M059J (cell line): ENCODE measurements at places on chromosomes 6 and 20.
A peak's percentile ranks its signal among the peaks of the same experiment; 100 is the strongest.

- no peak for DNase-seq
Measured at GRCh38 chr20:31758991-31759390, 19.9 kb downstream of the TPX2 start.

DNA sequence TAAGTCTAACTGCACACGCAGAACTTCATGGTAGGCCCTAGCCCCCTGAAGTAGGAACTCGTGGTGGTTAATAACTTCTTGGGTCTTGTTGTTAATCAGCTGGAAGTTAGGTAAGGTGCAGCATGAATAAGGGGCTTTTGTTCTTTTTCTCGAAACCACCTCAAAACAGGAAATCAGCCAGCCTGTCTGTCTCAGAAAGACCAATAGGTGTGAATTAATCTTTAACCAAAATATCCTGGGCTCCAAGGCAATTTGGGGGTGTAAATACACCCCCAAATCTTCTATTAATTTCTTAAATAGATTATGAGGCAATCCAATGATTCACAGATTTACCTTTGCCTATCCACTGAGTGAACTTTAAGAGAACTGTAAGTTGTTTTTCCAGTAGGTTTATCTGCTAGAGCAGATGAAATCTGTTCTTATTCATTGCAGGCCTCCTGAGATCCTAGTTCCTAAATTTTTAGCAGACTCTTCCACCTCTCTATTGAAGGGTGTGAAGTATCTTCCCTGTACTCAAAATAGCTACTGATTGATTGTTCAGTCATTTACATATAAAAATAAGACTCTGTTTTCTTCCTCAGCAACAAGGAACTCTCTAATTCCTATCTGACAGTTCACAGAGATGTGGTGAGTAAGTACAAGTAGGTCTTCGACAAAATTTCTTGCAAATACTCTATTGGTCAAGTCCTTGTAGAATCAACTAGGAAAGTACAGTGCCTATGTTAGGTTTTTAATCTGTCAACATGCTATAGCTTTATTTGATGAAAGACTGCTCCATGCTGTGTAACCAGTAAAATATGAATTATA lies 427.1 kb upstream of the NOX3 start:
- DNase-seq = peak; percentile 31

GRCh38 chr20:14374196-14374595 lies 36.8 kb upstream of the FLRT3 start:
- DNase-seq = no peak

GRCh38 chr6:167442245-167442644 lies 117.4 kb downstream of the TTLL2 start:
- DNase-seq = no peak

- no peak for DNase-seq
Measured at GRCh38 chr6:36757206-36757605, 59.6 kb downstream of the RAB44 start.

GRCh38 chr6:168598251-168599117 lies 157.5 kb downstream of the SMOC2 start:
- no peak for DNase-seq

GRCh38 chr20:13800728-13801134 lies 15.9 kb downstream of the NDUFAF5 start:
- DNase-seq = peak; percentile 88

GRCh38 chr6:35343835-35344550 lies 1.6 kb downstream of the PPARD start:
- no peak for DNase-seq

GRCh38 chr6:149007846-149008245 lies 261.0 kb downstream of the UST start:
- no peak for DNase-seq

- peak; percentile 6 for DNase-seq
Measured at GRCh38 chr6:71982389-71982788, 96.0 kb downstream of the RIMS1 start.

GRCh38 chr6:139016337-139017213 lies 12.0 kb upstream of the ABRACL start:
- no peak for DNase-seq

DNA sequence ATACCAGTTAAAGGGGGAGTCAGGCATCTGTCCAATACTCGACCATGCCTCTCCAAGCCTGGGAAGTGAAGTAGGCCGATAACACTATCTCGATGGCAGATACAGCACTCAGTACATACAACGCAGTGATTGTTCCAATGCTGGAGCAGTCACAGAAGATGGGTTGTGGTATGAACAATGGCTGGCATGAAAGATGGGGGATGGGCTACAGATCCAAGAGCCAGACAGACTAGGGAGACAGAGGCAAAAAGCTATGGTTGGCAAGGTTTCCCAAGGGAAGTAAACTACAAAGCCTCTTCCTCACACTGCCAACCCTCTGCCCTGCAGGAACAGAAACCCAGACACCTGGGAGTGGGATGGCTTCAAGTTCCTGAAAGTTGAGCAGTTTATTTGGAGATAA lies 19.2 kb downstream of the FKBP1A start:
- DNase-seq = no peak

GRCh38 chr6:150177952-150178520 lies 35.2 kb downstream of the PPP1R14C start:
- DNase-seq = no peak

DNA sequence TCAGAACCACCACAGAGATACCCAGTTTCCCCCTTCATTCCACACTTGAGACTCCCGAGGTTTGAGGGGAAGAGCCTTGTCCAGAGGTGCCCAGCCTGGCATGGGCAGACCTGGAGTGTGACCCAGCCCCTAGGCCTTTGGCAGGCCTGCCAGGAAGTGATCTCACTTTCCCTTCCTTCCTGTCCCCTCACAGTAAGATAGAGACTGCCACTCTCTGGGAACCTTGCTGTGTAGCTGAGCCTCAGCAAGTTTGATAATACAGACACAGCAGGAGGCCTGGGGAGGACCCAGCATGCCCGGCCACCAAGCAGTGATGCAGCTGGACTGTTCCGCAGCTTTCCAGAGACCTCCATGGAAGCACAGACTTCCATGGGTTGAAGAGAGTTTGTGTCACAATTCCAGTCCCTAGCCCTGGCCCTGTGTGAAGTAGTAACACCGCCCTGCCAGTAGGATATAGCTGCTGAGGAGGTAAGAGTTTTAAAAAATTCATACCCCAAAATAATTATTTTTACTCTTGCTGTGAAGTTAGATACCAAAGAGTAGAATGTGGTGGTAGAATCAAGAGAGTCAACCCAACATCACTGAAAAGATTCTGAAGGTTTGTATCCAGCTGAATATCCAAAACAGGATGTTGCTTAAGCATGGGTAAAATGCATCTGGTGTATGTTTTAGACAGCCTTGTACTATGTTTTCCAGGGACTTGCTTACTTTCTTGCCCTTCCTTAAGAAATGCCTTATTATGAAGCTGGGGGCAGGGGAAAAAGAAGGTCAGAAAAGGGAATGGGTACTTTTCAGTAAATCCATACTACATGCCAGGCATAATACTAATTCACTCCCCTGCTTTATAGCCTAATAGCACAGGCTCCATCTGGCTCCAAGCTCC lies 16.3 kb downstream of the PKIG start:
- peak; percentile 64 for DNase-seq

DNA sequence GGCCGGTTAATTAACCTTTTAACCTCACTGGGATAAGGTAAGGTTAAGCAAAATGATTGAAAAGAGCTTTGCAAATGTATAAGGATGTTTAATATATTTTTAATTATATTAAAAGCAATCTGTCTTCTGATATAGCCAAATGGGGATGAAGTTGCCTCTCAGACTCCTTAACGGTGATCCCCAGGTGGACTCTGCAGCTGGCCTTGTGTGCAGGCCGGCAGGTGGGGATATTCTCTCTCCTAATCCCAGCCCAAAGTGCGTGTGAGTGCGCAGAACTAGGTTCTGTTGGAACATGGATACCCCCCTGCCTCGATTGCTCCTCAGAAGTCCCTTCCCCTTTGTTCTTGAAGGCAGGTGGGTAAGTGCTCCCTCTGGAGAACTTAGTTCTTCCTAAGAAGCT lies 100.0 kb downstream of the NDUFAF5 start:
- no peak for DNase-seq

DNA sequence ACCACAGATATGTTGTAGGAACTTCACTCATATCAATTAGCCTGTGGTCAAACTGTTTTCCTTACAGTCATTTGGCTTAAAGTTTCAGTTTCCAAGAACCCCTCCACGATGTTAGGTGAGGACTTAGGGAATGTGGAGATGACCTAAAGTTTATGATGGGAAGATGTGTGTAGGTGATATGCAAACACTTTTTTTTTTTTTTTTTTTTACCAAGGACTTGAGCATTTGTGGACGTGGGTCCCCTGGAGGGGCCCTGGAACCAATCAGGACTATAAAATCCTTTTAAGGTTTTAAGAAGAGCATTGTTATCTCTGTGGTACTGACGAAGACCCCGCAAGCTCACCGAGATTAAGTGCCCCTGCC lies 478 bp upstream of the MTHFD1L start:
- DNase-seq = peak; percentile 47

- no peak for DNase-seq
Measured at GRCh38 chr6:40640599-40641227, 53.5 kb upstream of the LRFN2 start.

- DNase-seq = no peak
Measured at GRCh38 chr6:147400968-147401367, 107.5 kb upstream of the SAMD5 start.

- DNase-seq = no peak
Measured at GRCh38 chr6:90274451-90275030, 22.1 kb downstream of the BACH2 start.

GRCh38 chr20:47354714-47355488 lies 1.6 kb downstream of the ZMYND8 start:
- DNase-seq = peak; percentile 82

DNA sequence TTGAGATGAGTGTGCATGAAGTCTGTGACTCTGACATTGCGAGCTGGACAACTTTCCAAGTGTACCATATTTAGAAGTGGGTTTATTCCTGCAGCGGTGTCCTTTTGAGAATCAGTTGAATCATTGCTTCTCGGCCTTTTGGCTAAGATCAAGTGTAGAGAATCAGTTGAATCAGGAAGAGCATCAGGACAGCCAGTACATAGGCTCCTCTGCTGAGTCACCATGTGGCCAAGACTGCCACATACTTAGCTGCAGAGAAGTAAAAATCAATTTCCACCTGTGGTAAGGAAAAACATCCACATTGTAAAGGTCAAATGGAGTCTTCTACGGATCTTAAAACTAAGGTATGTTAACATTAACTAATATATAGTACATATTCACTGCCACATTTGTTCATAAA lies 428.4 kb upstream of the MARCKS start:
- DNase-seq = peak; percentile 58

DNA sequence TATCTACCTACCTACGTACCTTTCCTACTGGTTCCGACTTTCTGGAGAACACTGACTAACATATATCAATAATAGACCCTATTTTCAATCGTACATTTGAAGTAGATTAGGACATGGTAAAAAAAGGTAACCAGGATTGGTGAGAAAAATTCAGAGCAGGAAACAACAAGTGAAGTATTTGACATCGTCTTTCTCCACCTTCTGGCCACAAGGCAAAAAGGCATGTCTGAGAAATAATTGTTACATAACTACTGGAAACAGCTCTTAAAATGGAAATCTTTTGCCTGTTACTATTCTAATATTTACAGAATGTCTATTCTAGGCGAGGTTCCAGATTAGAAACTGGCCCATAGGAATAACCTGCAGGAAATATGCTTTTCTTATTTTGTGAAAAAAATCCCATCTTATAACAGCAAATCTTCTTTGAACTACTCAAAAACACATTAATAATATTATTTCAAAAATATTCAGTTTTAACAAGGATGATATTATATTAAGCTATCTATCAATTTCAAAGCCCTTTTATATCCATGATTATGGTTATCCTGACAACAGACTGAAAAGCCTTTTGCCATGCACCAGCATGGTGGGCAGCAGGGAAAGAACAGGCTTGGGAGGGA lies 80.8 kb downstream of the RCAN2 start:
- peak; percentile 43 for DNase-seq

GRCh38 chr6:113642714-113643406 lies 214.3 kb upstream of the MARCKS start:
- DNase-seq = peak; percentile 50

DNA sequence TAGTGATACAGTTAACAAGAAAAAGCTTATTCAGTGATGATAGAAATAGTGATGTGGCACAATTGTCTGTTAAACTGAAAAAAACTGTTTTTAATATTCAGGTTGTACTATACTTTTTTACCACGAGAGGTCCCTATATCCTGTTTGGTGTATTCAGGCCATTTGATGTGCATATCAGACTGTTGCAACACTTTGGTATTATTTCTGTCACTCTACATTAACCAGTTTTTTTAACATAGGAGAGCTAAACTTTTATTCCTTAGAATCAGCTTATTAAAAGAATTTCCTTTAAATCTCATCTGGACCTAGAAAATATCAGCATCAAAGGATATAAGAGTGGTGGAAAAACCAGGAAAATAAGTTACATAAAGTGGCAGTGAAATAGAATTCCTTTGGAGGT lies 36.8 kb downstream of the TSPYL4 start:
- peak; percentile 30 for DNase-seq

GRCh38 chr6:14897831-14898230 lies 348.0 kb upstream of the JARID2 start:
- DNase-seq = no peak

DNA sequence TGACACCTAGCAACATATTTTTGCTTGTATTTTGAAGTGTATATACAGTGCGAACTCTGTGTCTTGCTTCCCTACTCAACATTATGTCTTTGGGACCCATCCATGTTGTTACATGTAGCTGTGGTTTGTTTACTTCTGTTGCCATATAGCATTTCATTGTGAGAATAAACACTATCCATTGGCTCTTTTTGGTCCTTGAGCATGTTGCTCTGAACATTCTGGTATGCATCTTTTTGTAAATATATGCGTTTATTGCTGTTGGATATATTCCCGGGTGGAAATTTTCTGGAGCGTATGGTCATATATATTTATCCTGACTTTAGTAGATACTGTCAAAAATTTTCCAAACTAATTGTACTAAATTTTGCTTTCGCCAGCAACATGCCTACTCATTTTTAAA lies 222.5 kb upstream of the SPTLC3 start:
- no peak for DNase-seq

GRCh38 chr6:47407300-47408281 lies 70.0 kb upstream of the CD2AP start:
- DNase-seq = peak; percentile 81

GRCh38 chr6:155521719-155522118 lies 66.1 kb upstream of the NOX3 start:
- peak; percentile 50 for DNase-seq

GRCh38 chr6:43339168-43339567 lies 30.3 kb downstream of the ZNF318 start:
- DNase-seq = no peak

GRCh38 chr6:25564943-25565342 lies 87.1 kb upstream of the SCGN start:
- no peak for DNase-seq

DNA sequence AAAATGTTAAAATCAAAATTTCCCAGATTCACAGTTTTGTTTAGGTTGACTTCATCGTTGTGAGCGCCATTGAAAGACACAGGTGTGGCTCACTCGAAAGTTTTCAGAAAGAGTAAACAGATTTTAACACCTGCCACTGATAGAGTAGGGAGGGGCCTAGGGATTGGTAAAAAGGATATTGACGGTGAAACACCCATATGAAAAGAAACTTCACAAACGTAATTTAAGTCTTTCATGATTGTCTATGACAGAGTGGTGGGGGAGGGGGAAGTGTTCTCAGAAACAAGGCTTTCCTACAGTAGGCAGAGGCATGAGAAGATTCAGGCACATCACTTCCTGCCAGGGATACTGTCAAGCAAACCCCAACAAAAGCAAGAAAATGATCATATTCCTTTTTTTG lies 101.4 kb downstream of the PERP start:
- no peak for DNase-seq

- DNase-seq = no peak
Measured at GRCh38 chr6:102662851-102663250, 1269.3 kb downstream of the GRIK2 start.
